ENCODE measurements at places on chromosomes 6 and 20.
A peak's percentile ranks its signal among the peaks of the same experiment; 100 is the strongest.

DNA sequence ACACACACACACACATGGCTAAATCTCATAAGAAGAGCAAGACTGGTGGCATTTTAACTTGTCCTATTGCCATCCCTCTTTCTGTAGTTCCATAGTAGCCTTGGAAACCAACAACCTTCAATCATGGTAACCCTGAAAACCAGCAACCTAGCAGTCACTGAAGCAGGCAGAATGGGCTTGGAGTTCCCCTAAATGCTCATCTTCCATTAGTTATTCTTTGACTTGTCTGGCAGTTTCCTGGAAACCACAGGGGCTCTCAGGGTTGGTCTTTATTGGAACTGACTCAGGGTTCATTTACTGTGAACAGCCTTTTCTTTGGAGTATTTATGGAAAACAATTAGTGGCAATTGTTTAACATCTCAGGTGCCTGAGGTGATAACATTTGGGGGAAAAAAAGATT, 19.4 kb upstream of the BRPF3 start:
- DNase-seq = no peak

DNA sequence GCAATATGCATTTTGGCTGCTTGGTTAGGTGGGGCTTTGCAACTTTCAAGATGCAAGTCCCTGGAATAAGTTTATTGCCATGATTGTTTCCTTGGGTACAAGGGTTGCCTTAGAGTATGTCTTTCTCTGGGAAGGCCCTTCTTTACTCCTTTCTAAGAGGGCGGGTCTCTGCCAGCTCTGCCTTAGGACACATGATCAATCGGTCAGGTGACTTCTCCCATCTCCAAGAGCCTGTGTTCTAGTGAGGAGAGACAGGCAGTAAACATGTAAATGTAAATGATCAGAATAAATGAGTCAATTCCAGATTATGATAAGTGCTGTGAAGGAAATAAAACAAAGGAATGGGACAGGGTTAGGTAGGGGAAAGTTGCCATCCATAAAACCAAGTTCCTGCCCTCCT, 43.2 kb upstream of the BCAS1 start:
- no peak for DNase-seq

GRCh38 chr6:107079429-107079828, 35.9 kb downstream of the BEND3 start:
- no peak for DNase-seq

GRCh38 chr6:155001482-155001881, 6.4 kb downstream of the TIAM2 start:
- DNase-seq = no peak

- no peak for DNase-seq
Observed at GRCh38 chr20:34108616-34109174, 3.3 kb downstream of the EIF2S2 start.

DNA sequence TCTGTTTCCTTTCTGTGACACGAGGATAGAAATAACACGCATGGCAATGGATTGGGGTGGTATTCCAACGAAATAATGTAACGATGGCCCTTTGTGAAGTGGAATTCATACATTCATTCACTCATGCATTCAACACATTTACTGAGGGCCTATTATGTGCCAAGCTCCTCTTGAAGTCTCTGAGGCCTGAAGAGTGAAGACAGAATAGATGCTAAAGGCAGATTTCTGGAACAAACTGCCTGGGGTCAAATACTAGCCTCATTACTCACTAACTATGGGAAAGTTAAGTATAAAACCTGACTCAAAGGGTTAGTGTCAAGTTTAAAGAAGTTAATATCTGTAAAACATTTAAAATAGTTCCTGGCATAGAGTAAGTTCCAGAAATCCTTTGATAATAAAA, 279.6 kb upstream of the SULF2 start:
- DNase-seq = peak; percentile 83

- no peak for DNase-seq
Observed at GRCh38 chr20:50270569-50270968, 79.9 kb downstream of the CEBPB start.

Measured in AG09309 (cell line).